ENCODE measurements at places on chromosomes 12 and 14. TPM values are rescaled to one million over a fixed set of nuclear protein-coding genes. Genes with fewer than 3 reads are reported as not detected.

DNA sequence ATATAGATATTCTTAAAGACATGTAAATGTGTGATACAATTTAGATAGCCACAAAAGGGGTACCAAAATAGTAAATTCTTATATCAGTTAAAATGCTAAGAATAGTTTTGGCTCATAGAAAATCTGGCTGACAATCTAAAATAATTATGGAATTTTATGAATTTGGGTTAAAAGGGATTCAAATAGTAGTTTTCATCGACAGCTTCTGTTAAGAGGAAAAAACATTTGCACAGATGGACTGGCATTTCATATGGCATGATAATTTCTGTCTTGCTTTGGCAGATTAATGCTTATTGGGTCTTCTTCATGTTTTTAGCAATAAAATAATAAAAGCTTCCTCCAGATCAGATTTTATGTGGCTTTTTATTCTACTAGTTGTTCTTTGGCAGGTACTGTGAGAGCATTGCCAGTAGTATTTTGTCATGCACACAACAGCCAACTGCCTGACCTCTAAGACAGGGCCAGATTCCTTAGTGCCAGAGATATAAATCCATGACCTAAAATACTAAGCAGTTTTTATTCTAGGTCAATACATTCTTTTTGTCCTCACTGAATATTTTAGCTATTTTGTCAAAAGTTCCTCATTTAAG lies 9.1 kb downstream of the ABCD2 start:
- H3K27me3 ChIP-seq = no peaks in the 10 kb centered on the region
- no peaks in the 10 kb centered on the region for H3K36me3 ChIP-seq
- DNase-seq = no peak
- no peak overlapping the region for H3K27ac ChIP-seq
- no peak overlapping the region for H3K4me3 ChIP-seq

Gene GPN3
- 25.5 TPM for total RNA-seq

Gene CCDC184
- 0.61 TPM for total RNA-seq

Gene RAD51AP1
- 0.84 TPM for total RNA-seq

- H3K4me3 ChIP-seq = no peak overlapping the region
- no peak for DNase-seq
- no peaks in the 10 kb centered on the region for H3K27me3 ChIP-seq
- no peak overlapping the region for H3K27ac ChIP-seq
These were observed 22.7 kb downstream of the FRMD6 start for GRCh38 chr14:51674294-51675002.

DNA sequence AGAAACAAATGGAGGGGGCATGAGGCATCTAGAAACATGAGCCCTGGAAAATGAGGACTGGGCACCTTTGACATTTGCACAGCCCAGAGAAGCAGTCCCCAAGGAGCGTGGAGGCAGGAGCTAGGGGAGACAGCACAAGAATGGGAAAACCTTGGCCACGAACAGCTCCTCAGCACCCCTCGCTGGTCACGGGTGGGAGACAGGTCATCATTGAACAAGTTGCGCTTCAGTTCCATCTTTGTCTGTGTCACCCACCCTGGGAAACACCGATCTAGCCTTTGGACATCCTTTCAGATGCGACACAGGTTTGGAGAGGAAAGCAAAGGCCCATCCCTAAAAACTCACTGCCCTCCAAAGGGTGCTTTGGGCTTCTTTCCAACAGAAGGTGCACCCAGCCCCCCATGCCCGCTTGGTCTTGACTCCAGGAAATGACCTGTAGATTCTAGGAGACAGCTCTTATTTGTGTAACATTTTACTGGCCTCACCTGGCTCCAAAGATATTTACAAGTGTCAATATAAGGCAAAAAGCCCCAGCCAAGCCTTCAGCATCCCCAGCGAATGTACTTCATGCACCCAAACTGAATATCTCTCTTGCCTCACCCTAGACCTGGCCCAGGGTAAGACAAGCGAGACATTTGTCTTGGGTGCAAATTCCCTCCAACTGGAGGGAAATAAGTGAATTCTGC lies 28.8 kb upstream of the CLMN start:
- no peak overlapping the region for H3K27ac ChIP-seq
- no peaks in the 10 kb centered on the region for H3K4me1 ChIP-seq
- DNase-seq = no peak
- H3K4me3 ChIP-seq = no peak overlapping the region
- no peaks in the 10 kb centered on the region for H3K36me3 ChIP-seq
